ENCODE measurements at places on chromosomes 3 and 15.

DNA sequence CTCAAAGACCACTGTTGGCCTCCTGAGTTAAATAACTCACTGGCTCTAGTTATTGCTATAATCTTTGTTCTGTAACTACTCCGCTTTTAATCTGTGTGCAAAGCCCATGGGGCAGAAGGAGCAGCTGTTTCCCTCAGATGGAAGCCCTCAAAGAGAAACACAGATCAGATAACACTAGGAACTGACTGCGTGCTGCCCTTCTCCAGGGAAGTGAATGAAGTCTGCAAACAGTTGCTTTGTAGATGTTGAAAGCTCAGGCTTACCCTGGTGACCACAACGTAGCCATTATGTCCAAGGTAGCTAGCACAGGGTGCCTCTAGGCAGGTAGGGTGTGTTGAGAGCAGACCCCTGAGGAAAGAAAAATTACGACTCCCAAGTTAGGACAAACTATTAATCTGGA lies 152.3 kb upstream of the STAC start:
- no peak for DNase-seq

GRCh38 chr3:184842433-184842832 lies 30.5 kb downstream of the VPS8 start:
- DNase-seq: no peak

- DNase-seq: no peak
Observed at GRCh38 chr3:149783576-149783975, 8.8 kb downstream of the ANKUB1 start.

DNA sequence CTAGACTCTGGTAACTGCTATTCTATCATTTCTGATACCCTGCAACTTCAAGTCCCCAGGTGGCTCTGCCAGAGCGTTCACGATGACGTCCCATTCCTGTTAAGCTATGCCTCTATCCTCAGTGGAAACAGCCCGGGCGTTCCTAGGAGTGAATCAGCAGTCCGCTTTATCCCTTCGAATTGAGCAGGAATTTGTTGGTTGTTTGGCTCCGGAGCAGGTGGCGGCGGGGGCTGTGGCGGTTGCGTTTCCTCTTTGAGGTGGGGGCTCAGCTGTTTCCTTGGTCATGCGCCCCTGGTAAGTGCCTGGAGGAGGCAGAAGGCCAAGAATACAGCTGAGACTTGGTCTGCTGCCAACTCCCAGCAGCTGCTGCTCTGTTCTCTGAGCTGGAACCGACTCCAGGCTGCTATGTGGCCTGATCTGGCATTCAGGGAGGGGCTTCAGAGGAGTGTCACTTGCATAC lies 25.2 kb downstream of the ARPP21 start:
- DNase-seq: no peak

DNA sequence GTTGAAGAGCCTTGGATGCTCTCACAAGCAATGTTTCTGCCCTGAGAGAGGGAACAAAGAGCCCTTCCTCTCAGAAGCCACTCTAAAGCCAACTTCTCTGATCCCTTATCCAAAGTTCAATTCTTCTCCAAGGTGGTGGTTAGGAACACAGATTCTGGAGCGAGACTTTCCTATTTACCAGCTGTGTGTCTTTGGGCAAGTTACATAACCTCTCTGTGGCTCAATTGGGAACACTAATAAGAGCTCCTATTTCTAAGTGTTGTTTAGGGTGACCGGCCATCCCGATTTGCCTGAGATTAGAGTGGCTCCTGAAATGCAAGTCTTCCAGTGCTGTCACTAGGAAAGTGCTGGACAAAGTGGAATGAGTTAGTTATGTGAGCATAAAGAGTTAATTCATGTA lies 108.8 kb upstream of the PTX3 start:
- DNase-seq: no peak

- DNase-seq: no peak
Observed at GRCh38 chr3:178875836-178876235, 195.8 kb downstream of the ZMAT3 start.

DNA sequence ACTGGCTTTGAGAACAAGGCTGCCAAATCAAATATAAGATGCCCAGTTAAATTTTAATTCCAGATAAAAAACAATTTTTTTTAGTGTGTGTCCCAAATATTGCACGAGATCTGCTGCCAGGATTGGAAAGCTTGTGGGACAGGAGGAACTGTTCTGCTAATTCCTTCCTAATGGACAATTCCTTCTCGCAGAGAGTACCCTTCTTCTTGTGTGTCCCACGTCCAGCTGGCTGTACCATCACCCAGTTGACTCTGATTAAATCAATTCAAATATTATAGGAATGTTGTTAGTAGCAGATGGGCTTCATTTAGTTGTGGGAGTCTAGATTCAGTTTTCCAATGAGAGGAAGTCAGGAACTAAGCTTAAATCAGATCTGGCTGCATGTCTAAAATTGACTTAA lies 347.9 kb upstream of the ATP10A start:
- DNase-seq: no peak

- no peak for DNase-seq
Observed at GRCh38 chr3:112379020-112379690, 46.2 kb downstream of the CD200 start.

DNA sequence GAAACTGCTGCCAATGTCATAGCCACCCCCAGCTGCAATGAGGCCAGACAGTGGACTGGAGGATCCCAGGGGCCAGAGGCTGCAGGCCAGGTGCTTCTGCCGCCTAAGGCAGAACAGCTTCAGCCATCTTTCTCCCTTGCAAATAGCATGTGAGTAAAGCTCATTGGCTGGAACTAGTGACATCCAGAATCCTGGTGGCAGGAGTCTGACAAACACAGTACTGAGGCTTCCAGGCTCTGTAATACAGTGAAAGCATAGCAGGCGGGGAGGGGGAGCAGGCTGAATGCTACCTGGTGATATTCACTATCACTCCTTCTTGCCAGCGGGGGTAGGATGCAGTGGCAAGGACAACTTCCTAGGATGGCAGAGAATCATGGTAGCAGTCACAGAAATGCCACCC lies 36.5 kb upstream of the TBC1D21 start:
- DNase-seq: no peak

DNA sequence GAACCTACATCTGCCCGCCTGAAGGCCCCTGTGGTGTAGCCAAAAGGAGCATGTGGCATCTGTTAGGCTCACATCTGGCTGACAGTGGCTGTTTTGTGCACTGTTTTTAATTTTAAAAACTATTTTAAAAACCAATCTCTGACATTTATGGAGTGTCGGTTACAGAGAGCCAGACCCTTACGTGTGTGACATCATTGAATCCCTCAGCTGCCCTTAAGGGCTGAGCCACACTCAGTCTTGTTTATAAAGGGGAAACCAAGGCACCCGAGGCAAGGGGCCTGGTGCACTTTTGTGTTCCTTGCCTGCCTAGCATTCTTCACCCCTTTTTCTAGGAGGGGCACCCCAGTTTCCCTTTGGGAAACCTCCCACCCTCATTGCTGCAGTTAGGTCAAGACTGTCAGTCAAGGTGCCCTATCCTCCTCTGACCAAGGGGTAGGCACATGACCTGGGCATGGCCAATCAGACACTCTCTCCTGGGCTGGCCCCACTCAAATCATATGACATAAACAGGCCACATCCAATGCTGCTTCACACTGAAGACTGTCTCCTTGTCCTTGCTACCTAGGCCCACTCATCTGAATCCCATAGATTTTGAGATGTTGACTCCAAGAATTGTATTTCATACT lies 105.3 kb downstream of the LSM3 start:
- DNase-seq: no peak

- DNase-seq: no peak
Observed at GRCh38 chr3:127137757-127138536, 55.0 kb upstream of the PRR23E start.

DNA sequence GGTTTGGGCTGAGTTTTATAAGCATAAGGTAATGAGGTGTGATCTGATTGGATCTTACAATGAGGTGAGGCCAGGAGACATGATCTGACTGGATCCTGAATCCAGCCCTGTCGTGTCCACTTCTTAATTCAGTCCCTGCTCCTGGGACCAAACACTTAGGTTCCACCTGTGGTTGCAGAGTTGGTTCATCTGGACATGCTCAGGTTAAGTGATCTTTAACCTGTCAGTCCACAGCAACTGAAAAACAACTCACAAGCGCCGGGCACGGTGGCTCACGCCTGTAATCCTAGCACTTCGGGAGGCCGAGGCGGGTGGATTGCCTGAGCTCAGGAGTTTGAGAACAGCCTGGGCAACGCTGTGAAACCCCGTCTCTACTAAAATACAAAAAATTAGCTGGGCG lies 679.3 kb upstream of the ALCAM start:
- no peak for DNase-seq

DNA sequence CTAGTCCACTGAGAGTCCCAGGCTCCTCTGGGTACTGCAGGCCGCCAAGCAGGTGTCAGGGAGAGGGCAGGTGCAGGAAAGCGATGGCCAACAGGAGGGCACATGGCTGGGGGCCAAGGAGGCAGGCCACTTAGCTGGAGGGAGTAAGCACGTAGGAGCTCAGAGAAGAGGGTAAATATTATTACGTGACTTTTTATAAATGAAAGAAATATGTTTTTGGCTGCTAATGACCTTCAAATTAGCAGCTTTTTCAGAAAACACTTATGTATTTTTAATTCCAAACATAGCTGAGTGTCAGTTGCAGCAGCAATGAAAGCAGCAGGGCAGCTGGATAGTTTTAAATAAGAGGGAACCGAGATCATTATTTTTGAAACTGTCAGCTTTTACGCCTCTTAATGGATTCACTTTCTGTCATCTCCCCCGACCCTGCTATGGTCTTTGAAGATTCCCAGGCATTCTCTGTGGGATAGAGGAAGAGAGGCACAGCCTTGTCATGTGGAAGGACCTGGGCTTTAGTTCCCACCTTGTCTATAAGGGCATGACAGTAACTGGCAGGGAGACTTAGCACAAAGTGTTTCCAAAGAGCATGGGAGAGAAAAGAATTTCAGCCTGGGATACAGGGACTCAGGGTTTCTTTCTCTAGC lies 477.1 kb downstream of the EPHB1 start:
- DNase-seq: no peak

DNA sequence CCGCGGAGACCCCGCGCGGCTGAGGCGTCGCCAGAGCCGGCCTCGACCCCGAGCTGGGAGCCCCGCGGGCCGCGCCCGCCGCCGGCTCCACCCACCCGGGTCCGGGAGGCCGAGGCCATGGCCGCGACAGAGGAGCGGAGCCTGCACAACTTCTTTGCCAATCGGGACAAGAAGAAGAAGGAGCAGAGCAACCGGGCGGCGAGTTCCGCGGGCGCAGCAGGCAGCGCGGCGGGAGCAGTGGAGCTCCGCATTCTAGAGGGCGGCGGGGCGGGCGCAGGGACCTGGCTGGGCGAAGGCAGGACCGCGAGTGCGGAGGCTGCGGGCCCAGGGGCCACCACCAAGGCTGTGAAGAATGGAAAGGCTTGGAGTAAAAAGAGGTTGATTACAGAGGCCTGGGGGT lies 37.6 kb upstream of the EPHA6 start:
- no peak for DNase-seq

GRCh38 chr15:92415639-92416297 lies 22.1 kb downstream of the ST8SIA2 start:
- no peak for DNase-seq

DNA sequence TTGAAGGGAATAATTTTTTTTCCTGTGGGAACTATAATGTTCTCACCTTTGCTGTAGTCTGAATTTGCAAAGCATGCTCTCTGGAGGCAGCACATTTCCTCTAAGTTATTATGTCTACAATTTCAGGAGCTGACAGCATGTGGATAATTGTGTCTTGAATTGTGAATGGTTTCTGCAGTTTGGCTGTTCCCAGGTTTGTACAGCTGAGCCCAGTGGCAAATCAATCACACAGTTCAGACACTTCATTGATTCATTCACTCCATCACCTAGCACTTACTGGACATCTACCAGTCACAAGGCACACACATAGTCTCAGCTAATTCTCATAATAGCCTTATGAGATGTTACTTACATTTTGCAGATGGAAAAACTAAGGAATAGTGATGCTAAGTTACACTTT lies 219.0 kb upstream of the ROPN1 start:
- DNase-seq: no peak
